ENCODE measurements at places on chromosomes 3 and 15.
A peak's percentile ranks its signal among the peaks of the same experiment; 100 is the strongest.

DNA sequence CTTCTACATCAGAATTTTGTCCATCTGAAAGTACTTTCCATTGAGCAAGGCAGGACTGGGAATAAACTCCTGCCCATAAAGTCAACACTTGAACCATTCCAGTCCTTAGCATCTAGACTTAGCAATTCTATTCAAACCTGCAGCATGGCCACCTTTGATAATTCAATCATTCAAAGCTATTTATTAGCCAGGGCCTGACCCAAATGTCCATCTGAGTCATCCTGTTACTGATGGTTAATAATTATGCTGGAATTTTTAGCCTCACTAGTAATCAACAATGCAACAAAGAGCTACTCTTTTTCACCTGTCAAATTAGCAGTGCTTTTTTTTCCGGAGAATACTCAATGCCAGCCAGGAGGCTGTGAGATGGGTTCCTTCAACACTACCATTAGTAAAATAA lies 72.7 kb upstream of the SNRK start:
- DNase-seq, result no peak

GRCh38 chr3:99484871-99485270 lies 153.5 kb upstream of the COL8A1 start:
- no peak for DNase-seq

- no peak for DNase-seq
These were observed 132.7 kb downstream of the GHSR start for GRCh38 chr3:172315401-172316091.

DNA sequence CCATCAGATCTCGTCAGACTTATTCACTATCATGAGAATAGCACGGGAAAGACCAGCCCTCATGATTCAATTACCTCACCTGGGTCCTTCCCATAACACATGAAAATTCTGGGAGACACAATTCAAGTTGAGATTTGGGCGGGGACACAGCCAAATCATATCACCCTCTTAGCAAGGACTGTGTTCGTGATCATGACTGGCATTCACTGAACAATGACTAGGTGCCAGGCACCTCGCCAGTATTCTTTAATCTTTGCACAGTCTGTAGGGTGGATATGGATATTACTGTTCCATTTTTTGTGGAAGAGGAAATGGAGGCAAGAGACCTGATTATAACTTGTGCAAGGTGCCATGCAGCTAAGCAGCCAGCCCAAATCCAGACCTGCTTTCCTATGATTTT lies 77.5 kb downstream of the IGF1R start:
- no peak for DNase-seq

- no peak for DNase-seq
These were observed 20.9 kb upstream of the LDHAL6B start for GRCh38 chr15:59185725-59186124.

GRCh38 chr15:100705065-100705464 lies 102.7 kb downstream of the ASB7 start:
- DNase-seq, result no peak

DNA sequence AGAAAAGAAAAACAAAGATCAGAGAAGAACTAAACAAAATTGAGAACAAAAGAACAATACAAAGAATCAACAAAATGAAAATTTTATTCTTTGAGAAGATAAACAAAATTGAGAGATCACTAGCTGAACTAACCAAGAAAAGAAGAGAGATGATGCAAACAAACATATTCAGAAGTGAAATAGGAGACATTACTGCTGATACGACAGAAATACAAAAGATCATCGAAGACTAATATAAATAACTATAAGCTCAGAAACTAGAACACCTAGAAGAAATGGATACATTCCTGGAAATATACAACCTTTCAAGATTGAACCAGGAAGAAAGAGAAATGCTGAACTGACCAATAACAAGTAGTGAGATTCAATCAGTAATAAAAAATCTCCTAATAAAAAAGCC lies 533.1 kb upstream of the PPP2R3A start:
- DNase-seq, result no peak

DNA sequence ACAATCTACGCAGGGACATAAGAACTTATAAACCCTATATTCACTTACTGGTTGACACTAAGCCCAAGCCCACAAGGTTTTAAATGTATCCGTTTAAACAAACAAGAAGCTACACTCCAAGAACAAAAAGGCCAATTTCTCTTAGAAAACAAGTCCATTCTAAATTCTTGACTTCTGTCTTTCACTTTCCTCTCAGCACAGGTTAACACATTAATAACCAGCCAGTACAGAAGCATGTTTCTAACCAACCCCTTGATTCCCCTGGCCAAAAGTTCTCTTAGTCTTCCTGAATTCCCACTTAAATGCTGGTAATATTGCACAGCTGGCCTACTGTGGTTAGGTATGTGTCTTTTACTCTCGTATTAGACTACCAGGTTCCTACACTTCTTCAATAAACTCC lies 4.7 kb downstream of the DMXL2 start:
- no peak for DNase-seq

DNA sequence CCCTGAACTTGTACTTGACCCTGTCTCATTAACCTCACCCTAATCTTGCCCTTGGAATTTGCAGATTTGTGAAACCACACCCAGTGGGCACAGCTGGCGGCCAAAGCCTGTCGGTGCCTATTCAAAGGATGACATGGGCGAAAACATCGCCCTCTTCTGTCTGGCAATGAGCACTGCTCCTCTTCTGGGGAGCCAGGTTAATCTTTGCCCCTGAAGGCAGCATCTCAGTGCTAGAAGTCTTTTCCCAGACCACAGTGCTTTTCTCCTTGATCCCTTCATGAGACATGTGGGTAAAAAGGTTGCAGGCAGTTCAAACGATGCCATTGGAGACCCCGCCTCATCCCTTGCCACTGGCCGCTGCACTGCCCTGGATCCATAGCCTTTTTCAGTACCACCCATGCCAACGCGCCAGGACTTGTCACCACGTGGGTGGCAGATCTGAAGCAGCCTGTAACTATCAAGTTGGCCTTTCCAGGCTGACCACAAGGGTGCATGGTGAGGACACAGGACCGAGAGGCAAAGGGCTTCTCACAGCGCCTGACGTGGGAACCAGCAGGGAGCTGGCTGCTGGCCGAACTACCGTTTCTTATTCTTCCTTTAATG lies 6.5 kb upstream of the DNASE1L3 start:
- DNase-seq, result peak; percentile 82

- DNase-seq, result no peak
These were observed 66.5 kb upstream of the CMTM7 start for GRCh38 chr3:32325201-32325600.

- no peak for DNase-seq
These were observed 48.4 kb downstream of the ARHGEF3 start for GRCh38 chr3:56753206-56753820.

- no peak for DNase-seq
These were observed 391.6 kb upstream of the PROK2 start for GRCh38 chr3:72176537-72177041.

DNA sequence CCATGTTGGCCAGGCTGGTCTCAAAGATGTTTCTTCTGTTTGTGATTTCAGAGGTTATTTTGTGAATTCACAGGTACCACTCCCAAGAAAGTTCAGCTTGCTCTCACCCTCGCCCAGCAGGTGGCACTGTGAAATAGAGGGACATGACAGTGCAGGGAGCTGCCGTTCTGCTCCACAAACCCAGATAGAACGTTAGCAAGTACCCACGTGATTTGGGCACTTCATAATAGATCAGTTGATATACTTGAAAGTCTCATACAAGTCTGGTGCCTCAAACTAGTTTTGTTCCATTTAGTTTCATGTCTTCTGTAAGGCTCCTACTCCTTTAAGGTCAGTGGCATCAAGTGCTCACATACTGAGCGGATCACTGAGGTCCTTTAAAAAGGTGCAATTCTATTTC lies 45.5 kb downstream of the FILIP1L start:
- peak; percentile 69 for DNase-seq

- no peak for DNase-seq
These were observed 83.9 kb upstream of the MYO5C start for GRCh38 chr15:52379395-52380106.

DNA sequence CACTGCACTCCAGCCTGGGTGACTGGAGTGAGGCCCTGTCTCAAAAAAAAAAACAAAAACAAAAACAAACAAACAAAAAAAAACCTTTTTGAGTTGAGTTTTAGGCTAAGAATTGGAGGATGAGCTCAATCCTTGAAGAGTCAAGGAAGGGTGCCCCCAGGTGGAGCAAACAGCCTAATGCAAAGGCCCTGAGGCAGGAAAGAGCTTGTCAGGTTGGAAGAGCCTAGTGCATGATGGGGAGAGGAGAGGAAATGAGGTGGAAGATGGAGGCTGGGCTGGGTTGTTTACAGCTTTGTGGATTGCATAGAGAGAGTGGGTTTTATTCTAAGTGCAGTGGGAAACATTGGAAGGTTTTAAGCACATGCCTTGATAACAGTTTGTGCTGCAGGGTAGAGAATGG lies 2.1 kb upstream of the SNX22 start:
- DNase-seq, result no peak

- DNase-seq, result no peak
These were observed 252.8 kb upstream of the CNTN6 start for GRCh38 chr3:839981-840380.

GRCh38 chr3:31288641-31289100 lies 244.1 kb upstream of the STT3B start:
- peak; percentile 86 for DNase-seq

GRCh38 chr3:198043119-198043518 lies 83.1 kb downstream of the LMLN start:
- no peak for DNase-seq

- DNase-seq, result no peak
These were observed 6.5 kb downstream of the DAG1 start for GRCh38 chr3:49476563-49476962.

DNA sequence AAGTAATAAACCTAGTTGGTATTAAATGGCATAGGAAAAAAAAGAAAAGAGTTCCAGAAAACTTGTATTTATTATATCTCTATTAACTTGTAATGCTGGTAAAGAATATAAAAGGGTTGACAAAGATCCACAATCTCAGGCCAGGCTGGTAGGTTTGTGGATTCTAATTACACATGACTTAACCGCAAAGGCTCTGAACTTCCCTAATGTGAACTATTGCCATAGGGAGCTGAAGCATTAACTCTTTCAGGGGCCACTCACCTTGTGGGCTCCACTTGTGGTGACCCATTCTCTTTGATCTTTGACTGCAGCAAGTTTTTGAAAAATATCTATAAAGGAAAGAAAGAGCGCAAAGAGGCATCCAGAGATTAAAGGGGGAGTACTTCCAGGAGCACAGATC lies 58.5 kb downstream of the NEK10 start:
- DNase-seq, result no peak

GRCh38 chr3:157409516-157409915 lies 27.1 kb upstream of the PTX3 start:
- no peak for DNase-seq

GRCh38 chr15:77768107-77768506 lies 135.4 kb upstream of the LINGO1 start:
- no peak for DNase-seq

GRCh38 chr3:189625071-189625470 lies 6.1 kb upstream of the TP63 start:
- DNase-seq, result no peak

GRCh38 chr3:37540786-37541185 lies 320.9 kb upstream of the CTDSPL start:
- DNase-seq, result no peak

GRCh38 chr3:8416965-8417364 lies 84.7 kb upstream of the LMCD1 start:
- DNase-seq, result no peak

- DNase-seq, result no peak
These were observed 27.4 kb downstream of the GOLIM4 start for GRCh38 chr3:168068346-168068745.

GRCh38 chr3:23304424-23304823 lies 101.3 kb downstream of the UBE2E2 start:
- no peak for DNase-seq

GRCh38 chr3:43950775-43951174 lies 260.0 kb downstream of the ABHD5 start:
- DNase-seq, result no peak

DNA sequence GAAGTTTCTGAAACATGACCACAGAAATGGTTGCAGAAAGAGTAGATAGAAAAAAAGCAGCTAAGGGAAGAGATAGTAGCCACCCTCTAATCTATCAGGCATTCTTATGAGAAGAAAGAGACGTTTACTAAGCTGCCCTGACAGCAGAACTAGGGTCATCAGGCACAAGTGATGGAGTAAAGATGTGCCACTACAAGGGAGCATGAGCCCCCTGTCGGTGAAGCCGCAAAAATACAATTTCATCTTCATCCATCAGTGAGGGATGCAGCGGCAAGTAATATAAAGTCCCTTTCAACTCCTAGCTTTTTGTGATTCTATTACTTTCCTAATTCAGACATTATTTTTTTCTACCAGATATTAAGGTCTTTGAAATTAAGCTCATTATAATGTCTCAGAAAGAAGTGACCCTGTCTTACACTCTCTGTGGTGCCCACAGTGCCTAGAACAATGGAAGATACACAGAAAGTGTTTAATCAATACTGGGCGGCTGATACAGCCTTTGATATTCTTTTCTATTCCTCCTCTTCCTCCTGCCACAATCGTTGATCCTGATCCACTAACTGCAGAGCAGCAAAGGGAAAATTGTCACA lies 651.6 kb downstream of the NTRK3 start:
- no peak for DNase-seq

DNA sequence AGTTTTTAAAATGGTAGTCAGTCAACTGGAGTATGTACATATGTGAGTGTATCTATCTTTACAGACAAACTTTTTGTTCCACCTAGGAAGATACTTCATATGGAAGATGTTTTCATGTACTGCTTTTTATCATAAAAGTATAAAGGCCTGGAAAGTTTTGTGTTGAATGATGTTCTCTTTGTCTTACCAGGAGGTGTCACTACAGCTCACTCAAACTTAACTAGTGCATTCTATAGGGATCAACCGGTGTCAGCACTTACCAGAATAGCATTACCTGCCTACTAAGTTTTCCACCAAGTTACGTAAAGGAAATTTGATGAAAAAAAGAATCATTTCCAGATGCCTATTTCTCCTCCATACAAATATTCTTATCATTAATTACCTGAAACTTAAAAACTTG lies 522.6 kb upstream of the SEMA6D start:
- DNase-seq, result no peak

DNA sequence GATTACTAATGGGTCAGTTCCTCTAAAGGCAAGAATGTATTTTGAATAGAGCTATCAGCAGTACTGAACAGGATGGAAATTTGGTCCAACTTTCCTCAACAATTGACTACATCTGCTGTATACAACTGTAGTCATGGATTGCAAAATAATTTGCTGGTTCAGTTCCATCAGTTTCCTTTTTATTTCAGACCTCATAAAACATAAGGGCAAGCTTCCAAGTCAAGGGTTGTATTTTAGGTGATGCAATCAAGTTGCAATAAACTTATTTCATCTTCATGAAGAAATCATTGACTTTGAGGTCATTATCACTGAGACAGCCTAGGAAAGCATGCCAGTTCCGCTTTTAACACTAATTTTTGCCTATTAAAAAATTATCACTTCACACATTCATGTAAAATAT lies 90.4 kb upstream of the TSEN2 start:
- DNase-seq, result no peak

GRCh38 chr3:188721990-188722389 lies 449.8 kb upstream of the TPRG1 start:
- no peak for DNase-seq

- DNase-seq, result no peak
These were observed 304.8 kb downstream of the LPP start for GRCh38 chr3:188458756-188459155.

All from ecto neural progenitor cell (in vitro differentiated cells).